Urothelium cell line (cell line): ENCODE measurements at places on chromosomes 5 and 9.

GRCh38 chr5:156774273-156774672 lies 75.8 kb upstream of the PPP1R2B start:
- no peak for DNase-seq

DNA sequence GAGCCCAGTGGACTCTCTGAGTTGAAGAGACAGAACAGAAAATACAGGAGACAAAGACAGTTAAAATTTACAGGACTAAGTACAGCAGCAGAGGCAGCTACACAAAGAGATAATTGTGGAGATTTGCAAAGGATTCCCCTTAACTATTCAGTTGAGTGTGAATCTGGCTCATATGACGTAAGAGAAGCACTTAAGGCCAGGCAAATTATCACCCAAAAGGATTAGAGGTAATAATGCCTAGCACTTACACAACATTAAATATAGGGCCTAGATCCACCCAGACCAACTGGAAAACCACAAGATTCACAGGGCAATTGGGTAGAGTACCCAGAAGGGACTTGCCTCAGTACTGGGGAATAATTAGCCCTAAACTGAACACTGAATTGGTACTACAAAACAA lies 41.3 kb downstream of the ADAMTS6 start:
- DNase-seq: no peak

DNA sequence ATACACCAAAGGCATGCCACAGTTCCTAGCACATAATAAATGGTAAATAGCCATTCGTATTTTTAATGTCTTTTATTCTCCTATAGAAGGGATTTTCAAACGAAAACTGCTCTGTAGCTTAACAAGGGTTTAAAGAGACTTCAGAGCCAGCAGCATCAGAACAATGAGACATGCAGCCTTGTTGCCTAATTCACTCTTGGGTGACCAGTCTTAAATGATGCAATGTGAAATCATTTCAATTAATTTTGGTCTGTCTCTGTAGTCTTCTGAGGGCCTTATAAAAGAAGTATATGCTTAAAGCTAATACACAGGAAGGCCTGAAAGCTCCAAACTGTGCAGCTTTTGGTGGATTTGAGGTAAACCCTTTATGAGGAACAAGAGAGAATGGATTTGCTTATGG lies 888.8 kb upstream of the WWC1 start:
- no peak for DNase-seq

- no peak for DNase-seq
Measured at GRCh38 chr5:126236994-126237393, 186.2 kb upstream of the GRAMD2B start.

DNA sequence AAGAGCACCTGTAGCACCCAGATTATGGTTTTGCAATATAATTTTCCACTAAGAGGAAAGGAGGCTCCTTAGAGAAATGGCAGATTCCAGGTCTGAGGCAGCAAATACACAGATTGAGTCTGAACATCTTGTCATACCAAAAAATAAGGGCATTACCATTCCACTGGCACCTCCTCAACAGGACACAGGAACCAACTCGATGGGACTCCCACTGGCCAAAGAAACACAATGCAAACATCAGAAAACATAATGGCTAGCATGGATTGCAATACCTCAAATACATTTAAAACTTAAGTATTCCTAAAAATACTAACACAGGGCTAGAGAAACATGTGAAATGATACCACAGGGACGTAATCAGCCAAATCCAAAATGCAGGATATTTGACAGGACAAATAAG lies 12.4 kb upstream of the RANBP17 start:
- DNase-seq: no peak

- no peak for DNase-seq
Measured at GRCh38 chr9:73845539-73845938, 651.6 kb upstream of the RORB start.

- DNase-seq: no peak
Measured at GRCh38 chr9:75183306-75183705, 95.0 kb downstream of the OSTF1 start.

DNA sequence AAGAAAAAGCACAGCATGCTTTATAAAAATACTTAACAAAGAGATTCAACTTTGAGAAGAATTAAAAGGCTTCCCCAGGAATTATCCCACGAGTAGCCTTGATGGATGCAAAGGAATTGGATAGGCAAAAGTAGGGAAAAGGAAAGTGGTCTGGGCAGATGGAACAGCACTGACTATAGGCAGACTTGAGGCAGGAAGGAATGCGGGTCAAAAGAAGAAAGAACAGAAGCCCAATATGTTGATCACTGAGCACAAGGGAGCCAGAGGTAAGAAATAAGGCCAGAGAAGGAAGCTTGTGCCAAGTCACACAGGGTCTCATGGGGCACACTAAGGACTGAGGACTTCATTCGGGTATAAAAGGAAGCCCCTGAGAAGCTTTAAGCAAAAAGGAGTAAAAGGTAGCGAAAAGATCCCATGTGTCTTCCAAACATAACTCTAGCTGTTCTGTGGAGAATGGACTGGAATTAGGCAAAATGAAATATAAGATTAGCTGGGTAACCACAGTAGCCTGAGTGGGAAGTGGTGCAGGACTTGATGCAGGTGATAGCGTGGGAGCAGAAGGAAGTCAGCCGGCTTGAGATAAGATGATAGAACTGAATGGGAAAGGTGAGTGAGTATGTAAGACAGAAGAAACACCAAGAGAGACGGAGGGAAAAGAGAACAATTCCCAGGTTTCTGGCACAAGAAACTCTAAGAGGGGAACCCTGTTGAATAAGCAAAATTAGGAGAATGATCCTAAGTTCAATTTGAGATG lies 106.6 kb downstream of the DENND1A start:
- DNase-seq: no peak

GRCh38 chr5:168076561-168076991 lies 214.9 kb upstream of the WWC1 start:
- DNase-seq: no peak

GRCh38 chr5:52725065-52725746 lies 62.5 kb upstream of the ITGA1 start:
- no peak for DNase-seq

GRCh38 chr5:68180121-68181038 lies 35.2 kb upstream of the PIK3R1 start:
- no peak for DNase-seq

DNA sequence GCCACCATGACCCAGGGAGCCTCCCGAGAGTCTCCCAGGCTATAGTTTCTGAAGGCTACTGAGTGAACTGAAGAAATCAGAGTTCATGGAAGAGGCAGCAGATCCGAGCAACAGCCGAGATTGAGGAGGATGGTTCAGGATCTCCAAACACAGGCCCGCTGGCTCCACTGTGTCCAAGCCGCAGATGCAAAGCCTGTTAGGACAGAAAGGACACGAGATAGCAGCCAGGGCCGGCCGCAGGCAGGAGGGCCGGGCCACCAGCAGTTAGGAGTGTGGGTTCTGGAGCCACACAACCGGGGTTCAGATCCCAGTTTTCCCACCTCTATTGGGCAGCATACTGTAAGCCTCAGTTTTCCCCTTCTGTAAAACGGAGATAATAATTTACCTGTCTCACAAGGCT lies 27.7 kb downstream of the NEK6 start:
- DNase-seq: no peak

DNA sequence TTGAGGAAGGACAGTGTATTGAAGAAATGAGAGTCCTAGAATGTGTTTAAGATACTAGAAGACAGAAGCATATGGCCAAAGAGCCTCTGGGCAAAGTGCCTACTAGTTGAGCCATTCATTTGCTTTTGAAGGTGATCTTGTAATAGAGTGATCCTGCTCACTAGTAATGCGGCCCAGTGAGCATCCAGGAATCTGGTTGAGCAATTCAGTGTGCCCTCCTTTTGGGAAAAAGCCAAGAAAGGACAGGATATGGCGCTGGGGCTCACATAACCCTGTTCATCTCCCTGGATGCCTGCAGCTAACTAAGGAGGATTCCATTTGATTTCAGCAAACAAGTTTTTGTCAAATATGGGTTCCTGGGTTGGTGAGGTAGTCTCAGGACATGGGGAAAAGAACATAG lies 16.3 kb downstream of the ADAM19 start:
- peak; percentile 30 for DNase-seq

DNA sequence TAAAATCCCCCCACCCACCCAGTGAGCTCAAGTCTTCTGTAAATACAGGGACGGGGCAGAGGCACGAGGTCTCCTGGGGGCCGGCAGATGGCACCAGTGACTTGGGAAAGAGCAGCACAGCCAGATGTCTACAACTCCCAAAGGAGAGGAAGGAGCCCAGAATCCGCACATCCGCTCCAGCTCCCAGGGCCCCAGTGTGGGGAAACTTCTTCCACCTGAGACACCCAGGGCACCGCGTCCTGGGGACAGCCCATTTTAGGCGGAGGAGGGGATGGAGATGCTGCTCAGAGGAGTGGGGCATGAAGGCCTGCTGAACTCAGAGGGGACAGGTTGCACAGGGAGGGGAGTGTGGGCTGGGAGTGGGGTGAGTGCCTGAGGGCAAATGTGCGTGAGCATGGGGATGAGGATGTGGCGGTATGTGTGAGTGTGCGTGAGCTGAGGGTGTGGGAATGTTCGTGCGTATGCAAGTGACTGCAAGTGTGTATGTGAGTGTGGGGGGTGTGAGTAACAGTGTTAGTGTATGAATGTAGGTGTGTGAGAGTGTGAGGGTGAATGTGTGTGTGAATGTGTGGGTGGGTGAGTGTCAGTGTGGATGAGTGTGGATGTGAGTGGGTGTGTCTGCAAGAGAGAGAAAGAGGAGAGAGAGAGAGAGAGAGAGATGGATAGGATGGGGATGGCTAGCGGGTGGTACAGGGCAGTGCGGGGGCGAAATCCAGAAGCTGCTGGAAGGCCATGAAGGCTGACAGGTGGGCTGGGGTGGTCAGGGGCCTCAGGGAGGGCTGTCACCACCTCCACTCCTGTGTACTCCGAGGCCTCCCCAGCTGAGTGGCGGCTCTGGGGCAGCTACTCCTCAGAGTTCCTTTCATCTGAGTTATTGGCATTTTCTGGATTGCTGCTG lies 63.5 kb downstream of the DUSP1 start:
- DNase-seq: peak; percentile 79

GRCh38 chr9:5326893-5327548 lies 12.7 kb downstream of the RLN1 start:
- no peak for DNase-seq

- DNase-seq: no peak
Measured at GRCh38 chr5:131541762-131542161, 93.3 kb downstream of the RAPGEF6 start.

- DNase-seq: no peak
Measured at GRCh38 chr5:134708301-134708700, 30.0 kb upstream of the CAMLG start.

- DNase-seq: no peak
Measured at GRCh38 chr9:92974161-92974661, 26.9 kb downstream of the FGD3 start.

- no peak for DNase-seq
Measured at GRCh38 chr9:117682955-117683710, 21.1 kb upstream of the TLR4 start.

DNA sequence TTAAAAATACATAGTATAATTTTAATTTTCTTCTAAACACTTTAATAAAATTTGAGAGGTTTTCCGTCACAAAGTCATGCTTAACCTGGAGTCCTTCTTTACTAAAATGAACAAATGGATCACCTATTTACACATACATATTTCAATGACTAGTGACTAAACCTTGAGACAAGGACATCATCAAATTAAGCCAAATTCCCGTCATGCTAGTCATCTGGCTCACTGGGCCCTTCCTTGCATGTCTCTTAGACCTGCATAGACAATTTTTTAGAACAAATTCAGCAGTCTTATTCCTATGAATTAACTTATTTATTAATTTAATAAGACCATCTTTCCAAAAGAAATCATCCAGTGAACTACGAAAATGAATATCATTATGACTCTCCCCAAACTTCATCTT lies 26.6 kb downstream of the ERAP2 start:
- DNase-seq: no peak

- DNase-seq: peak; percentile 64
Measured at GRCh38 chr5:145681686-145682085, 153.5 kb downstream of the PRELID2 start.

GRCh38 chr9:136530461-136531089 lies 15.3 kb downstream of the NOTCH1 start:
- DNase-seq: no peak

GRCh38 chr5:21615195-21615765 lies 1237.9 kb downstream of the CDH12 start:
- DNase-seq: no peak

GRCh38 chr5:142852416-142853198 lies 82.4 kb downstream of the ARHGAP26 start:
- no peak for DNase-seq

DNA sequence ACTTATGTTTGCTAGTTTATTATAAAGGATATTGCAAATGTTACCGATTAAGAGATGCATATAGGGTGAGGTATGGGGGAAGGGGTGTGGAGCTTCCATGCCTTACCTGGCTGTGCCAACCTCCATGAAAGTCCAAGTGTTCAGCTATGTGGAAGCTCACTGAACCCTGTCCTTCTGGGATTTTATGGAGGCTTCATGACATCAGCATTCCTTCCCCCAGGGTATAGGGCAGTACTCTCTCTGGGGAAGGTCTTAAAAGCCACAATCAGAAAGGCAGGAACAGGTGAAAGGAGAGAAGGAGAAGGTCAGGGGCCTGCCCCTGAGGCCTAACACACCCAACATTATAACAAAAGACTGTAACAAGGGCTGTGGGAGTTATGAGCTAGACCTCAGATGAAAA lies 592.6 kb downstream of the PDE4D start:
- DNase-seq: no peak

DNA sequence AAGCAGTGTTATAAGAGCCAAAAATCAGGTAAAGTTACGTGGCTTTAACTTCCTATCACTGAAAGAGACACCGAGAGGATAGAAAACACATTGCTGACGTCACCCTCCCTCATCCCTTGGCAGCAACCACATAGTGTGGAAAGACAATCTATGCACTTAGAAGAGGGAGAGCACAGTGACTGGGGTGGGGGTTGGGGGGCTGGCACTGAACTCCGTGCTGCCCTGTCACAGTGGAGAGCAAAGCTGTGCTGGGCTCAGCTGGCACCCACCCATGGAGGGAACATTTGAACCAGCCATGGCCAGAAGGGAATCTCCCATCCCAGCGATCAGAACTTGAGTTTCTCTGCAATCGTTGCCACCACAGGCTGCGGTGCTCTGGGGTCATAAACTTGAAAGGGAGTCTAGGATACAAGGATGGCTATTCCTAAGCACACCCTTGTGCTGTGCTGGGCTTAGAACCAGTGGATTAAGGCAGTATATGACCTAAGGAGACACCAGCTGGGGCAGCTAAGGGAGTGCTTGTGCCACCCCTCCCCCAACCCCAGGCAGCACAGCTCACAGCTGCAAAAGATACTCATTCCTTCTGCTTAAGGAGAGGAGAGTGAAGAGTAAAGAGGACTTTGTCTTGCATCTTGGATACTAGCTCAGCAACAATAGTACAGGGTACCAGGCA lies 73.4 kb downstream of the KIAA0825 start:
- no peak for DNase-seq

DNA sequence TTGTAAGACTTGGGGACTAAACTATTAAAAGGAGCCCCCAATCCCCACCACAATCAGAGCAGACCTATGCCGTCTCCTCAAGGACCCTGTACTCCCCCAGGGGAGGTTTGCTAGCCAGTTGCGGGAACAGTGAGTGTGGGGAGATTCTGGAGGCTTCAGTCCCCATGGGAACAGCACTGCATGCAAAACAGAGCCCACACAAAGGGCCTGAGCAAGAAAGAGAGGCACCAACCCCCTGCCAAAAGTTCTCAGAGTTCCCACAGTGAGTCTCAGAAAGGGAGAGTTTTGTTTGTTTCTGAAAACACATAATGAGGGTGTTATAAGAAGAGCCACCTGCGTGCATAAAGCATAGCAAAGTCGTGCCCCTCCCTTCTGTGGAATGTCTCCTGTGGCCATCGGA lies 56.6 kb downstream of the CFAP90 start:
- no peak for DNase-seq
